ENCODE measurements at places on chromosomes 13 and 19.
A peak's percentile ranks its signal among the peaks of the same experiment; 100 is the strongest.

DNA sequence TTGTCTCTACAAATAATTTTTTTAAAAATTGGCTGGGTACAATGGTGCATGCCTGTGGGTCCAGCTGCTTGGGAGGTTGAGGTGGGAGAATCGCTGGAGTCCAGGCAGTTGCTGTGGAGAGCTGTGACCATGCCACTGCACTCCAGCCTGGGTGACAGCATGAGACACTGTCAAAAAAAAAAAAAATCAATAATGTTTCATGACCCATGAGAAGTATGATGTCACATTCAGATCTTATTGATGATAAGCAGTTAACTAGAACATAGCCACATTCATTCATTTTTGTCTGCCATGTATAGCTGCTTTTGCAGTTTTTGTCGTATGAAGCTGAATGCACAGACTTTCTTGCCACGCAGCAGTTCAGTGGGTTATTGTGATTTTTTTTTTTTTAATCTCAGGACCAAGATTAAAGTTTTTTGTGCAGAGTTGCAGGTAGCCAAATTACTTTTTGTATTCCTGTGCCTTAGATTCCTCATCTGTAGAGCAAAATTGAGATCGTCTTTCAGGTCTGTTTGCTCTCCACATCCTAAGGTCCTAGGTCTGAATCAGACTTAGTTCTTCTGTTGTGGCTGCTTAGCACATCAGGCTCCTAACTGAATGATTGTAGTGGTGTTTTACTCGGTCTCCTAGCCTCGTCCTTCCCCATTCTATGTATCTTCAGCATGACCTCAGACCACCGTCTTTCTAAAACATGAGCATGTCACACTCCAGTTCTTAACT is 145.2 kb downstream of the GGACT start:
- DNase-seq = no peak

DNA sequence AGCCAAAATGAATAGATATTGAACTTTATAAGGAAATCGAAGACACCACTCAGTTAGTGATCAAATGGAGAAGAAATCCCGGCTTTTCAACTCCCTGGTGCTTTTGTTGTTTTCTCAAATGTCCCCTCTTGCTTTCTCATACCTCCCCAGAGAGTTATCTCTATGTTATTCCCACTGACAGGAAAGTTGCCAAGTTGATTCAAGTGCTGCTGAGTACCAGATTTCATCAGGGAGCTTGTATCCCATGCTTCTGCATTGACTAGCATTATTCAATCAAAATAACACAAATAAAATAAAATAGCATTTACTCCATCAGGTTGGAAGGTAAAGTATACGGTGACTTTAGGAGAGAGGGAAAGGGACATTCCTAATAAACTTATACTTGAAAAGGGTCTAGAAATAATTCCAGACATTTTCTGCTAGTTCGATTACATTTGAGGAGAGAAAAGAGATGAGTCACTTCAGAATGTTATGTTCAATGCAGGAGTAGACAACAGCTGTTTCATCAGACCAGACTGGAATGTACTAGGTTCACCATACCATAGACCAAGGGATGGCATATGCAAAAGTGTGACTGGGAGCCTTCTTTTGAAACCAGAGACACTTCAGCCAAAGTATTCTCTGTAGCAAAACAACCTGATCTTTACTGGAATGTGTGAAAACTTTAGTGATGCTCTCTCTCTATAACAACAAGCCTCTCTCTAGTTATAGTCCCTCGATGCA is 397.8 kb downstream of the FGF14 start:
- peak; percentile 34 for DNase-seq

GRCh38 chr13:23901365-23901764 is 4.1 kb upstream of the C1QTNF9B start:
- peak; percentile 22 for DNase-seq

GRCh38 chr19:10624585-10624984 is 768 bp upstream of the SLC44A2 start:
- DNase-seq = no peak

DNA sequence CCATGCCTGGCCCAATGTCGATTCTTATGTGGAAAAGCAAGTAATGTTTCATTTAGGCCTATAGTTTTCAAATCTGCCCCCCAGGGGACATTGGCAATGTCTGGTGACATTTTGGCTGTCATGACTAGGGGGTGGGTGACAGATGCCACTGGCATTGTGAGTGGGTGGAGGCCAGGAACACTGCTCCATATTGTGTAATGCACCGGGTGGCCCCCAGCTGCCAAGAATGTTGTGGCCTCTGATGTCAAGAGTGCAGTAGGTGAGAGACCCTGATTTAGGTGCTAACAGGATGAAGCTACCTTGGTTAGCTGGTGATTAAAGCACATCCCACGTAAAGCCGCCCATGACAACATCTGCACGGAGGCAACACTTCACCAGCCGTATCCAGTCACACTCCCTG is 10.8 kb downstream of the C19orf44 start:
- no peak for DNase-seq

- no peak for DNase-seq
Observed at GRCh38 chr13:66138172-66138811, 1091.8 kb downstream of the PCDH9 start.

DNA sequence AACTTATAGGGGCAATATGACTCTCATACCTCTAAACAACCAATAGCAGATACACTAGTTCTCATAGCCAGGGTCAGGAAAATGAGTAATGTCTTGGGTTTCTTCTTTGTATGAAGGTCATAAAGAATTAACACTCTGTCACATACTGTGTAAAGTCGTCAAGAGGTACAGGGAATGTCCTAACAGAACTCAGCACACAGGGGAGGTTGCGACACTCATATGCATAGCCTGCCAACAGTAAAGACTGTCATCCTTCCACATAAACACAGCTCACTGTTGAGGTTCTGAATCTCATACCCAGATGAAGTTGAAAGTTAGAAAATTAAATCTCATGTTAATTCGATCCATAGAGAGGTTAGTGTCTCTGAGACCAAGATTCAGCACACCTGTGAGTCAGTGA is 34.2 kb upstream of the ZNF254 start:
- peak; percentile 36 for DNase-seq

GRCh38 chr19:55441319-55441691 is 1.8 kb downstream of the SHISA7 start:
- DNase-seq = no peak

DNA sequence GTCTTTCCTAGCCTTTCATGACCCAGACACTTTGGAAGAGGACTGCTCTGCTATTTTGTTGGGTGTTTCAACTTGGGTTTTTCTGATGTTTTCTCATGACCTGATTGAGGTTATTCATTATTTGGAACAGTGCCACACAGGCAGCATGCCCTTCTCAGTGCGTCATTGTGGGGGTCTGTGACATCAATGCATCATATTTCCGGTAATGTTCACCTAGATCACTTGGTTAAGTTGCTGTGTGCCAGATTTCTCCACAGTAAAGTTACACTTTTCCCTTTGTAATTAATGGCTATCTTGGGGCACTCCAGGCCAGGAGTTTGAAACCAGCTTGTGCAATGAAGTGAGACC is 124.4 kb downstream of the SIPA1L3 start:
- DNase-seq = no peak

- no peak for DNase-seq
Observed at GRCh38 chr19:8491574-8491973, 10.9 kb downstream of the PRAM1 start.

DNA sequence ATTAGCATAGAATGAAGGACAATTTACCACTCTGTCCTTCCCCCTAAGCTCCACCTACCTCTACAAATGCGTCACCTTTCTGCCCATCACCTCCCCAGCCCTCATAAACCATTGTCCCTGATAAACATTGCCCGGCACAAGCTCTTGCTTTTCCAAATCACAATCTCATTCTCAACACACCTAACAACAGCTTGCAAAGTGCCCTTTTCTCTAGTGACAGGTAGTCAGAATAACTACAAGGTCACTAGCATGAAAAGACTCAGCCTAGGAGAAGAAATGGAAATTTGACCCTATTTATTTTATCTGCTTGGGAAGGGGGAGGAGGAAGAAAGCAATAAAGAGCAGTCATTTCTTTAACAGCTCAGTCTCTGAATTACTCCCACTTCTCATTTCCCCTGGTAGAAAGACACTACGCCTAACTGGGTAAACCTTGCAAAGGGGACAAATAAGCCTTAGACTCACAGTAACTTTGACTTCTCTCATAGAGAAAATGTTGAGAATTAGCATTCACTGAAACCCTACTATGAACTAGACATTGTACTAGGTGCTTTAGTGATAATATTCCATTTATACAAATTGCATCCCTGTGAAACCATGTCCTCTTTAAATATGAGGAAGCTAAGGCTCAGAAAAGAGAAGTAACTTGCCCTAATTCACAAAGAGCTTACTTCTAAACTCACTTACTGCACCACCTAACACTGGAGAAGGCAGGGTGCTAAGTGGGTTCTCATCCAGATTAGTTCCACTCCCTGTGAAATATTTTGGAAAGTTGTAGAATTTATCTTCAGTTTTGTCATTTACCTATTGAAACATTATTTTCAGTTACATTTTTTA is 116.2 kb upstream of the FNDC3A start:
- no peak for DNase-seq

GRCh38 chr13:50074843-50075242 is 59.6 kb downstream of the KCNRG start:
- DNase-seq = no peak

DNA sequence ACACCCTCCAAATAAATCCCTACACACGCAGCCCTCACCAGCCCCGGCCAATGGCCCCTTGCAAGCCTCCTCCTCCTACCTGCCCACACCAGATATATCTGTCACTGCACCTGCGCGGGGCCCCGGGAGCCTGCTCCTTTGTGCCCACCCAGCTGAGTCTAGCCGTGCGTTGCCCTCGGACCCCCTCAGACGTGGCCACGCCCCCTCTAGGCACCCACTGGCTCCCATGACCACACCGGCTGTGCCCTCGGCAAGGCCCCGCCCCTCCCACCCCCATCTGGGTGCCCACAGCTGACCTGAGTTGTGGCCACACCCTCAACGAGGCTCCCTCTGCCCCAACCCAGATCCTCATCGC is 6.3 kb upstream of the PNPLA6 start:
- DNase-seq = no peak

DNA sequence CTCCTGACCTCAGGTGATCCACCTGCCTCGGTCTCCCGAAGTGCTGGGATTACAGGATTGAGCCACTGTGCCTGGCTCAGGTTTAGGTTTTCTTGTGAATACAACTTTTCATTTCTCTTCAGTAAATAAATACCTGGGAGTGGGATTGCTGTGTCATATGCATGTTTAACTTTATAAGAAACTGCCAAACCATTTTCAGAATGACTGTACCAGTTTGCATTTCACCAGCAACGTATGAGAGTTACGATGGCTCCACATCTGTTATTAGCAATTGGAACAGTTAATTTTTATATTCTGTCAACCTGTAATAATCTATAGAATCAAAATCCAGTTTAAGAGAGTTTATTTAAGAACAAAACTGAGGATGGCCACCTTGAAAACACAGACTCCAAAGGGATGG is 52.2 kb downstream of the TEX26 start:
- no peak for DNase-seq

DNA sequence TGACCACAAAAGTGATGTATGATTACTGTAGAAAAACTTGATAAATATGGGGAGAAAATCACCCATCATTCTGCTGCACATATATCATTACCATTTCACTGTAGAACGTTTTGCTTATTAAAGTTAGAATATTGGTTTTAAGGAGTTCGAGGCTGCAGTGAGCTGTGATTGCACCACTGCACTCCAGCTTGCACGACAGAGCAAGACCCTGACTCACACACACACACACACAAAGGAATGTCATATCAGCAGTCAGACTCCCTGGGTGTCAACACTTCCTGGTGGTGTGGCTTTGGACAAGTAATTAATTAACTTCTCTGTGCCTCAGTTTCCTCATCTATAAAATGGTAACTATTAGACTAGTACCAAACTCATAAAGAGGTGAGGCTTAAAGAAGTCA is 11.3 kb upstream of the PNMA8A start:
- DNase-seq = no peak

DNA sequence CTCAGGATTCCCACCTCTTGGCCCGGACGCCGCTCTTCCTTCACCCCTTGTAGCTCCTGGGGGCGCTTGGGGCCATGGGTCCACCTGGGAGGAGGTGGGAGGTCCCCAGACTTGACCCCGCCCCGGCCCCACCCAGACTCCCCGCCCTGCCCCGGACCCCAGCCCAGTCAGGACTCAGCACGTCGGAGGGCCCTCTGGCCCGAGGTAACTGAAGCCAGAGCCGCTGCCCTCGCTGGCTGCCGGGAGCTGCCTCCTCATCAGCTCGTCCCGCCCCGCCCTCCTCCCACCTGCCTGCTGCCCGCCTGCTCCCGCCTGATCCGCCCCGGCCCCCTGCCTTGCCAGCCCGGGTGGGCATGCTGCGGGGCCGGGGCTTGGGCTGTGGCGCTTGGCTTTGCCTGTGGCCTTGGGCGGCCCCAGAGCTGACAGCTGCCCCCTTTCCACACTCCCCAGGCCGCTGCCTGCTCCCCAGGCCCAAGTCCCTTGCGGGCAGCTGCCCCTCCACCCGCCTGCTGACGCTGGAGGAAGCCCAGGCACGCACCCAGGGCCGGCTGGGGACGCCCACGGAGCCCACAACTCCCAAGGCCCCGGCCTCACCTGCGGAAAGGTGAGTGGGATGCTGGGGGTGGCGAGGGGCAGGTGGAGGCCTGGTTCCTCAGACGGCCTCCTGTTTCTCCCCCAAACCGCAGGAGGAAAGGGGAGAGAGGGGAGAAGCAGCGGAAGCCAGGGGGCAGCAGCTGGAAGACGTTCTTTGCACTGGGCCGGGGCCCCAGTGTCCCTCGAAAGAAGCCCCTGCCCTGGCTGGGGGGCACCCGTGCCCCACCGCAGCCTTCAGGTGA is 9.4 kb downstream of the ARHGAP33 start:
- DNase-seq = no peak

GRCh38 chr13:60411464-60411863 is 14.4 kb downstream of the TDRD3 start:
- no peak for DNase-seq

DNA sequence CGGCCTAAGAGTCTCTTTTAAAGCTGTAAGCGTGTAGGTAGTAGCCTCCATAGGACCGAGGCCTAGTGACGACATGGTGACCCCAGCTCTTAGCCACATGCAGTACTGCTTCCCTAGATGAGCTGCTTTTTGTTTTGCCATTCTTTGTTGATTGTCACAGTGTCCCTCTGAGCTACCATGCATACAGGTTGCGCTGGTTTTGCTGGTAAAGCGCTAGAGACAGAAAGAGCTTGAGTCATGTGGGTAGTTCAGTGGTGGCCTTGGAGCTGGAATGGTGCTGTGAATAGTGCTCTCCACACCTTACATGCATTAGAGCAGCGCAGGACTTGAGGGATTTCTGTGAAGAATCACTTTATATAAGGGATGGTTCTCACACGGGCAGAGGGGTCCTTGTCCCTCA is 5.1 kb downstream of the HNRNPM start:
- DNase-seq = no peak
